ENCODE measurements at places on chromosomes 6 and 20.
A peak's percentile ranks its signal among the peaks of the same experiment; 100 is the strongest.

- DNase-seq = no peak
Observed at GRCh38 chr6:123423130-123423529, 213.6 kb downstream of the TRDN start.

- peak; percentile 51 for DNase-seq
Observed at GRCh38 chr6:4459032-4459431, 317.2 kb upstream of the CDYL start.

DNA sequence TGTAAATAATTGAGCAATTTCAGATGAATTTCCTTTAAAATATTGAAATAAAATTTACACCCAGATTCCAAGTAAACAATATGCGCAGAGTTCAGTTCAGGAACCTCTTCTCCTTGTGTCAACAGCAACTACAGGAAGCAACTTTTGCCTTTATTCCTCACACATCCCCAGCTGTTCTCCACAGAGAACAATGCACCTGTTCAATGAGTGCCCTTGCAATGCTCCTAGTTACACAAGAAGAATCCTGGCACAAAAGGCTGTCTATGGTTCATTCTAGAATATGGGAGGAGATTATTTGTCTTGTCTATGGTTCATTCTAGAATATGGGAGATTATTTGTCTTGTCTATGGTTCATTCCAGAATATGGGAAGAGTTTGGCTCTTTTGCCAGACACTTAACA, 454.9 kb downstream of the BTBD3 start:
- no peak for DNase-seq

- DNase-seq = no peak
Observed at GRCh38 chr6:147949981-147950622, 392.5 kb upstream of the SASH1 start.

DNA sequence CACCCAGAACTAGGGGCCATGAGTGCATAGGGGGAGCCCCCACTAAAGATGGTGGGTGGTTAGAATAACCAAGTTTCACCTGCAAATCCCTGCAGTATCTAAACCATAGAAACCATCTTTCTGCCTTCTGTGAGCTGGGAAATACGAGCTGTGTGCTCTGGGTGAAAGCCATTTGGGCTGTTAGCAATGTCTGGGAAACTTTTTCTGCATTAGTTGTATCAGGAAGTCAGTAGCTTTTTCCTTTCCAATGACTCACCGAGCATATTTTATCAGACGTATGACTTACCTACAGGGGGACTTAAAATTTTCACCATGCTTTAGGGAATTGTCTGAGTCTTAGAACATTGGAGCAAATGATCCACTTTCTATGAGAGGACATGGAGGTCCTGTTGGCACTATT, 584.0 kb downstream of the QKI start:
- DNase-seq = no peak

GRCh38 chr6:63352069-63352543, 32.3 kb upstream of the LGSN start:
- DNase-seq = peak; percentile 22

GRCh38 chr6:30061858-30062458, 893 bp downstream of the POLR1H start:
- DNase-seq = no peak

DNA sequence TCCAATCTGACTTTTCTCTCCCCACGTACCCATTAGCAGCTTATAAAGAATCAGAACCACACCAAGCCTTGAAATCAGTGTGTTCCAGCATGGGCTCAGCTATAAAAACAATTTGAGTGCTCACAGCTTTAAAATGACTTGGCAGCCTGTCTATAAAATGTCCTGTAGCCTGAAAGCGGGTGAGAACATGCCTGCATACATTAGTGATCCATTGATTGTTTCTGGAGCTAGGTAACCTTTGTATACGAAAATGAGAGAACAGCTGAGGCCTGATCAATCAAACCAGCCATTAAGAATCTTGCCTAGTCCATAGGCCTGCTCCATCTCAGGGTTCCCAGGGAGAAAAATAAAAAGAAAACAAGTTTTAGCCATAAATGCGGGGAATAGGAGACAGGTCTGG, 245.8 kb upstream of the SULF2 start:
- no peak for DNase-seq

- DNase-seq = no peak
Observed at GRCh38 chr6:139591075-139591865, 216.8 kb upstream of the CITED2 start.

GRCh38 chr6:3759646-3760232, 8.2 kb upstream of the PXDC1 start:
- DNase-seq = peak; percentile 94

- DNase-seq = no peak
Observed at GRCh38 chr6:9252799-9253198, 817.5 kb upstream of the SLC35B3 start.

Data from fibroblast of skin of left biceps (primary cell).